ENCODE measurements at places on chromosomes 3 and 15.
A peak's percentile ranks its signal among the peaks of the same experiment; 100 is the strongest.

DNA sequence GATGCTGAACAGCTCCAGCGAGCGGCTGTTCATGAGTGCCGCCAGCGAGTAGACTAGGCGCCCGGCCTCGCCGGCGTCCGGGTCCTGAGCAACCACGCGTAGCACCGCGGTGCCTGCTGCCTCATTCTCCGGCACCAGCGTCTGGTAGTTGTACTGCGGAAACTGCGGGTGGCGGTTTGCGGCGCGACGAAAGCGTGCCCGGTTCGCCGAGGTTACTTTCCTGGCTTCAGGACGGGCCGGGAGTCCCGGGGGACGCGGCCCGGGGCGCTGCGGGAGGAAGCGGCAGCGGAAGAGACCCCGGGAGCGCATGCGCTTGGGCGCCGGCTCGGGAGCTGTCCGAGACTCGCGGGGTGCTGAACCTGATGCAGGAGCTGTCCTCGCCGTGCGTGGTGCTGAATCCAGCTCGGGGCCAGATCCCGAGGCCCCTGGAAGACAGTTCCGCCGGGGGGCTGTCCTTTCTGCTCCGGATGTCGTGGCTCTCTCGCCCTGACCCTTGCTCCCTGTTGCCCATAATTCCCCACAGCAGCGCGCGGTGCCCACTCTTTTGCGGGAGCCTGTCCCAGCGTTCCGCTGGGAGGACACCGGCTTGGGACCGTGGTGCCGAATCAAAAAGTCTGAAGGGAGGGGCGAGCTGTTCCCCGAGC is 1.1 kb downstream of the CELSR3 start:
- peak; percentile 96 for DNase-seq

- DNase-seq = no peak
Observed at GRCh38 chr3:166462891-166463470, 625.8 kb upstream of the BCHE start.

DNA sequence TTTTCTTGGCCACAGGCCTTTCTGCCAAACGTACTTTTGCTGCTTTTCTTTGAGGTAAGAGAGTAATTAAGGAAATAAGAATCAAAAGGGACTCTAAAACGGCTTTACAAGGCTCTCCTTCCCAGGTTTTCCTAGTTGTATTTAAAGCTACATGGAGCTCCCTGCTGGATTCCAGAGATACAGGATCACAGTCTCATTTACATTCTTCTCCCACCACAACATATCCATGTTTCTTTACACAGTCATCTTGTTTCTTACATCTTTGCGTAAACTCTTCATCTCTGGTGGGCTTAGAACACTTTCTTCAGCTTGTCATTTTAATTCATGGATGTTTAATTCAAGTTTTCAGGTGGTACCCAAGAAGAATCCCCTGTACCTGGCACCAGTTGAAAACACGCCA is 117.6 kb upstream of the BFSP2 start:
- DNase-seq = no peak

DNA sequence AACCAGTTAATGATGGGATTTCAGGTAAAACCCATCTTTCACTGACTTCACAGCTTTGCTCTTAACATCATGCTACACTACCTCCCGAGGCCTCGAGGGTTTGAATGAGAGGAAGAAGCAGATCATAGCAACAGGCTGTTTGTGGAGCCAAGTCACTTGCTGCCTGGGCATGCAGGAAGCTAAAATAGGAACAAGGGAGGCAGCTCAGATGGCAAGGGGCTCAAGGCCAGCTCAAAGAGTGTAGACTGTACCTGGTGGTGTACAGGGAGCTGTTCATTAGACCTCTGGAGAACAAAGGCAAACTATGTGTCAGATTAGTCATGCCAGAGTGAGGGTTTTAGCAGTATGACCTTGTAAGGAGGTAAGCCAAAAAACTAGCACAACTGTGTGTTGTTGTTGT is 28.8 kb downstream of the ARRDC4 start:
- DNase-seq = no peak

DNA sequence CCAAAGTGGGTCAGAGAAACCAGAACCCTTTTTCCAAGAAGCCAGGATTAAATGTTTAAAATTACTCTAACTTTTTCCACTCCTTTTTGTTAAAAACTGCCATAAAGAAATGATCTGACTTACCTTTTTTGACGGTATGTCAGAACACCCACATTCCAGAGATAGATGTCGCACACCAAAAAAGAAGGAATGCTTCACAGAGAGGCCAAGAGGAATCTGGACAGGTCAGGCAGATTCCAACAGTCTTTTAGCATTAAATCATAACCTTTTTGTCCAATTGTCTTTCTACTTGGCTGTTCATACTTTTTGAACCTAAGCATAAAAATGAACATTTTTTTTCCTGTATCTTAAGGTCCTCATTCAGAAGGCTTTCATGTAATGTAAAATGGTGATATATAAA is 846.9 kb downstream of the NSUN3 start:
- DNase-seq = no peak

GRCh38 chr3:139388821-139389551 is 461 bp downstream of the COPB2 start:
- DNase-seq = peak; percentile 3

DNA sequence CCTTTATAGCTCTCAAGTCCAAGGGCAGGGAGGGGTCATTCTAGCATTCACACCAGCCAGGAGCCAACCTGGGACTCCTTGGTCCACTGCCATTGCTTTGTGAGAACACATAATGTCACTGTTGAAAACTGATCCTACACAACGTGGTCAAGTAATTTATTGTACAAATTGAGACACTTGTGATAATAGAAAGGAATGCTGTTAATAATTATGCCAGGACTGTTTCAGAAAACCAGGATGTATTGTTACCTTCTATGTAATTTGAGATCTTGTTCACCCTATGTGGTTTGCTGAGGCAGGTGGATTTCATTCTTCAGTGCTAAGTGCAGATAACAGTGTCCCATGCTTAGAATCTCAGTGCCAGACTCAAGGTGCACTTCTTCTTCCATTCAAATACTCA is 33.3 kb downstream of the TMCO5A start:
- no peak for DNase-seq

- DNase-seq = no peak
Observed at GRCh38 chr15:79408041-79408440, 24.1 kb upstream of the MINAR1 start.

DNA sequence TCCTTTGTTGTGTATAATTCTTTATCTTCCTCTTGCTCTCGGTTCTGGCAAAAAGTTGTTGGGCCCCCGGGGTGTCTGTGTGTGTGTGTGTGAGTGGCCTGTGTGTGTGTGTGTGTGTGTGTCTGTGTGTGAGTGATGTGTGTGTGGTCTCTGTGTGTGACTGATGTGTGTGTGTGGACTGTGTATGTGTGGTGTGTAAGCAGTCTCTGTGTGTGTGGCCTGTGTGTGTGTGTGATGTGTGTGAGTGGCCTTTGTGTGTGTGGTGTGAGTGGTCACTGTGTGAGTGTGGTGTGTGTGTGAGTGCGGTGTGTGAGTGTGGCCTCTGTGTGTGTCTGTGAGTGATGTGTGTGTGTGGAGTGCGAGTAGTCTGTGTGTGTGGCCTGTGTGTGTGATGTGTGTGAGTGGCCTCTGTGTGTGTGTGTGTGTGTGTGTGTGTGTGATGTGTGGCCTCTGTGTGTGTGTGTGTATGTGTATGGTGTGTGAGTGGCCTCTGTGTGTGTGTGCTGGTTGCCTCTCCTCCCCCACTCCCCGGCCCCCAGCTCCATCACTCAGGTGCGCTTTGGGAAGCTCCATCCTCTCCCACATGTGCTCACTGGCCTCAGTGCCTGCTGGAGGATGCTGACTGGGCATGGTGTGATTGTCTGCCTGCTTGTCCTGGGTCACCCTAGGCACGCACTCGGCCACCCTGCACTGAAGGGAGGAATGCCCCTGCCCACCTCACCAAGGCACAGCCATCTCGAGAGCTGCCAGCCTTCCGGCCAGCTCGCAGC is 8.8 kb downstream of the LINGO1 start:
- no peak for DNase-seq

DNA sequence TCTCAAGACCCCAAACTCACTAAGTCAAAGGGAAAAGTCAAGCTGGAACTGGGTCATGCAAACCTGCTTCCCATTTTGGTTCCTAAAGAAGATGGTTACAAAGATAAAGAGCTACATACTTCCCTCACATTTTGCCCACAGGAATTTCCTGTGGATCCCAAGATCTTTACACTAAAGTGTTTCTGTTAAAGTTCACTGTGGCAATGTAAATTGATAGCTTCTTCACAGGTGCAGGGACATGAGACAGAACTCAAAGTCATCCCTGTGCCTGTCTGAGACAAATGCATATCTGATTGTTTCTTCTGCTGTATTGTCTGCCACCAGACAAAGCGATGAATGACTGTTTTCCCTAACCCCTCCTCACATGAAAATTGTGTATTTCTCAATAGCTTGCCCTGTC is 567.8 kb downstream of the ZIC1 start:
- DNase-seq = no peak

- no peak for DNase-seq
Observed at GRCh38 chr15:68234060-68234459, 4.5 kb upstream of the CLN6 start.

DNA sequence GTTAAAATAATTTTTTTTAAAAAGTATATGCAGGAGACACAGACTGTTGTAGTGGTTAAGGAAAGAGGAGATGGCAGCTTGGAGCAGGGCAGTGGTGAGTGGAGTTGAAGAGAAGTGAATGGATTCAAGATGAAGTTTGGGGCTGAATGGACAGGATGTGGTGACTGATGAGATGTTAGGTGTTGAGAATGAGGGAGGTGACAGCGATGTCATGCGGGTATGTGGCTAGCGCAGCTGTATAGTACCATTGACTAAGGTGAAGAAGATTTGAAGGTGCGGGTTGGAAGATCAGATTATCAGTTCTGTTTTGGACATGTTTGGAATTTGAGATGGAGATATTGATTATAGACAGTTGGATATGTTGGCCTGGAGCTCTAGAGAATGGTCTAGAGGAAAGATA is 20.1 kb downstream of the FBXO22 start:
- no peak for DNase-seq

DNA sequence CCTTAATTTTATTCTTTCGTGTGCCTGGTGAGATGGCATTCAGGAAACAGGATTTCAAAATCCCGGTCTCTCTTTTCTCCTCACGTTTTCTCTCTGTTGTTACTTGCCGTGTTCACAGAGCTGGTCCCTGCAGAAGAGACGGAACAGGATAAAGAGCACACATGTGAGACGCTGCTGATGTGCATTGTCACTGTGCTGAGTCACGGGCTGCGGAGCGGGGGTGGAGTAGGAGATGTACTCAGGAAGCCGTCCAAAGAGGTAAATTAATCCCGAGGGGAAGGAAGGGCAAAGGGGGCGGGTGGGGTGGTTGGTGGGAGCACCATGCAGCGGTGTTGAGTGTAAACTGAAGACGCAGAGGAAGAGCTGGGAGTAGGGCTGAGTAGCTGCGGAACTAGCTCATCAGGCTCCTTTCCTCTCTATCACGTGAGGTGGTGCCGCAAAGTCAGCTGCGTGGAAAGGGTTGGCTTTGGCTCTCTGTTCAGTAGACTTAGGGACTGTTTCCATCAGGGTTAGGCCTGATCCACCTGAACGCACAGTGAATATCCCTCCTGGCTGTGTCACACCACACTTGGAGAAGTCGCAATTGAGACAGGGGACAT is 164.8 kb upstream of the BHLHE40 start:
- no peak for DNase-seq

- DNase-seq = no peak
Observed at GRCh38 chr3:23325466-23326065, 122.4 kb downstream of the UBE2E2 start.

DNA sequence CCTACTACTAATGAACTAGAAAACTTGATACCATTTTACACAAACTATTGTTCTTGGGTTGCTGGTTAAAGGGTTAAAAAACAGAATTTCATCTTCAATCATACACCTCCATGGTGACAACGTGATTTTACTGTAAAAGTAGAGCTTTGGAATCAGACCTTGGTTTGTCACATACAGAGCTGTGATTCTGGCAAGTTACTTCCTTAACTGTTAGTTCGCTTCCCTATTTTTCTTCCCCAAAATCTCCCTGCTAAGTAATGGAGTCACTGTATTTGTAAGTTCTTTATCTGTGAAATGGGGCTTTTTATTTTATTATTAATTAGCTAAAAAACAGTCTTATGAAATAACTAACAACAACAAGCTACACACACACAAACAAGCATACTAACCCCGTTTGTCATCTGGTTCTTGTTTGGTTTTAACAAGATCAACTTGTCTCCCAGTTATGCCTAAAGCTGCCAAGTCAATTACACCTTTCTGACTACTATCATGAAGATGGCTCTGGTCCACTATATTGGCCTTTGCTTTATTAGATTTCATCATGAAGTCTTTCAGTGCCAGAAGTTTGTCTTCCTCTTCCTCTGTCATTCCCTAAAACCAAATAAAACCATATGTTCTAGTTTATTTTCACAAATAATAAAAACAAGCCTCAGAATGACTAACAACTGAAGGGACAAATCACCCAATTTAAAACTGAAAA is 38.6 kb downstream of the PIK3R4 start:
- DNase-seq = no peak

DNA sequence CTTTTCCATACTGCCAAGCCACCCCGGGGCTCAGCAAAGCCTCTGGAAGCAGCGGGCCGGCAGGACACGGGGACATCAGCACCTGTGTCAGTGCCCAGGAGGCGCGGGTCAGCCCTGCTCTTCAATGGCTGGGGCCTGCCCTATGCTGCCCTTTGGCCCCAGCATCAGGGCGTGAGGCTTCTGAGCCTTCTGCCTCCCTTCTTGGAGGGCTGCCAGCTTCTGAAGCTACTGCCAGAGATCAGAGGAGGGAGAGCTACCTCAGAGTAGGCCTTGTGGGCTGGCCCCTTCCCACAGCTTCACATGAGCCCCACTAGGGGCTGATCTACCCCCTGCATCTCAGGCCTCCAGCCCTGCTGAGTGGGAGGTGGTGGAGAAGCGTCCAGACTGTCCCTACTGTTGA is 13.0 kb upstream of the TMEM115 start:
- peak; percentile 45 for DNase-seq

DNA sequence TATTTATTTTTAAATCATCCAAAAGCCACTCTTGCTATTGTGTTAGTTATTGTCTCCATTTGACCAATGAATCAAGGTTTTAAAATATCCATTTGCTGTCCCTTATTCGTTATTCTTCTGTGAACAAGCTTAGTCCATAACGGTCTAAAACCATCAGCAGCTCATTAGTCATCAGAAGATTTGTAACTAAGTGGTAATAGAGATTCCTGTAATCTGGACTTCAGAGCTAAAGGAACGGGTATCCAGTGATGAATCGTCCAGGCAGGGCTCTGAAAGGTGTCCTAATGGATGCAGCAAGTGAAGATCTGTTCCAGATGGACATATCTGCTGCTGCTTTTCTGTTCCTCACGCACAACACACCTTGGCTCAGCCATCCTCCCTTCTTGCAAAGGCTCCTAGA is 362.7 kb upstream of the CFAP20DC start:
- no peak for DNase-seq

- DNase-seq = no peak
Observed at GRCh38 chr3:172157564-172158258, 118.3 kb downstream of the FNDC3B start.

GRCh38 chr15:70575231-70576226 is 187.8 kb downstream of the UACA start:
- DNase-seq = no peak

- no peak for DNase-seq
Observed at GRCh38 chr3:56610669-56611335, 53.8 kb downstream of the CCDC66 start.

- DNase-seq = no peak
Observed at GRCh38 chr3:110106805-110107204, 769.5 kb upstream of the DPPA4 start.
